H54 (cell line): ENCODE measurements at places on chromosomes 2 and 18.

GRCh38 chr2:235747786-235748091, 253.9 kb downstream of the AGAP1 start:
- DNase-seq: no peak

- DNase-seq: no peak
Measured at GRCh38 chr2:239103125-239104098, 255.5 kb downstream of the TWIST2 start.

DNA sequence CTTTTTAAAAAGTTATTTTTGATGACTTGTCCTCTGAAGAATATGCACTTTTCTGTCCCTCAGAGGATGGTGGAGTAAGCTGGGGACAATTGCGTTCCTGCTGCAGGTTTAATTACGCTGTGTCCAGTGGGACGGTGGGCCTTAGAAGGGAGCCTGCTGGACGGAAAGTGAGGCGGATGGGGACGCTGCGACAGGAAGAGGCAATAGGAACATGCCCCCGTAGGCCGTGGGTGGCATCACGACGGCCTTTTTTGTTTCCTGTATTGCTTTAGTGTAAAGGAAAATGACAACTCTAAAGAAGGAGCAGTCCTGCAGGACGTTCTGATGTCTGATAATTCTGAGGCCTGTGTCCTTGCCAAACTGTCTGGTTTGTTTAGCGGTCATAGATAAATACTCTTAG, 121.6 kb downstream of the NFATC1 start:
- no peak for DNase-seq

DNA sequence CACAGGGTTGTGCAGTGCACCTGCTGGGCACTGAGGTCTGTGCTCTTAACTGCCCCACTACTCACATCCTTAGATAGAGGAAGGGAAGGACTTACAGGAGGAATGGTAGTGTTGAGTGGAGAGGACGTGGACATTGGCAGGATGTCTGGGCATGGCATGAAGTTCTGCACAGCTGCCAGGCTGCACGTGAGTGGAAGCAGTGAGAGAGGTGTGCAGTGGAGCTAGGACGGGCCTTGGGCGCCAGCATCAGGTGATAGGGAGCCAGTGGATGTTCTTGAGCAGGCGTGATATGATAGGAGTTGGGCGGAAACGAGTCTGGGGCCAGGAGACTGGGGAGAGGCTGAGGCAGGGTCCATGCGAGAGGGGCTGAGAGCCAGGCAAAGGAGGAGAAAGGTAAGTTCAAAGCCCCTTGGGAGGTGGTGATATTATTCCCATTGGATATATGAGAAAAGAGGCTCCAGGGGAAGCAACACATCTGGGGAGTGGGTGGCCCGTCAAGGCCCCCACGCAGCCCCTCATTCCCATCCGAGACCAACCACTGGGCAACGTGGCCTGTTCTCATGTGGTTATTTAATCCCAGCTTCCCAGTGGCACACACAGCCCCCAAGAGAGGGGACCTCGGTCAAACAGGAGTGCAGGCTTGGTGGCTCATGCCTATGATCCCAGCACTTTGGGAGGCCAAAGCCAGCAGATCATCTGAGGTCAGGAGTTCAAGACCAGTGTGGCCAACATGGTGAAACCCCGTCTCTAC, 45.7 kb upstream of the SNED1 start:
- DNase-seq: no peak

DNA sequence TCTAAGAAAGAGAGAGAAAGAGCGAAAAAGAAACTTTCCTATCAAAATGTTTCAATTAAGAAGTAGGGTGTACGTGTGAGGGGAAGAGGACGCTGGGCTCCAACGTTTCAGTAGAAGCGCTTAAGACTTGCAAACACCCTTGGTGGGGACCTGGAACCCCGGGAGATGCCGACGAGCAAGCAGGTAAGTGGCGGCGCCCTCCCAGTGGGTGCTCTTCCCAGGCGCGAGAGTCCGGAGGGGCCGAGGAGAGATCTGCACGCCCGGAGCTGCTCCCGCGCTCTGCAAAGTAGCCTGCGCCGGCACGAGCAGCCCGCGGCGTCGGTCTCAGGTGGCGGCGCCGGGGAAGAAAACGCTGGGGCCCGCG, 678 bp upstream of the OTX1 start:
- peak; percentile 76 for DNase-seq

DNA sequence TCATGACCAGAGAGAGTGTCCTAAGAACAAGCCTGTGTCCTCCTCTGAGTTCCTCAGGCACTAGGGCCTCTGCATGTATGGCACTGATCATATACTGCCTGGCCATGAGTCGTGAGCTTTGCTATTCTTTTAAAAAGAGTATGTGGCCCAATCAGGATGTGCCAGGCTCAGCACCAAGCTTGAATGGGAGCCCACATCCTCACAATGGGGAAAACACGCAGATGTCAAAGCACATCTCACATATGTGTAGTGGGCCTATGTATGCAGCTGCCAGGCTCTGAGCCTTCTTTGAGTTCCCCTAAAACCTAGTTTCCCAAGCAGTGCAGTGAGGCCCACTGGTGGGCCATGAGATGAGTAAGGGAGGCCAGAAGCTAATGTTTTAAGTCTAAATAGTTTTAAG, 69.9 kb upstream of the SLC1A4 start:
- no peak for DNase-seq

- peak; percentile 51 for DNase-seq
Measured at GRCh38 chr2:226478109-226478809, 321.4 kb downstream of the IRS1 start.

GRCh38 chr2:79368116-79368630, 144.7 kb upstream of the CTNNA2 start:
- DNase-seq: no peak

DNA sequence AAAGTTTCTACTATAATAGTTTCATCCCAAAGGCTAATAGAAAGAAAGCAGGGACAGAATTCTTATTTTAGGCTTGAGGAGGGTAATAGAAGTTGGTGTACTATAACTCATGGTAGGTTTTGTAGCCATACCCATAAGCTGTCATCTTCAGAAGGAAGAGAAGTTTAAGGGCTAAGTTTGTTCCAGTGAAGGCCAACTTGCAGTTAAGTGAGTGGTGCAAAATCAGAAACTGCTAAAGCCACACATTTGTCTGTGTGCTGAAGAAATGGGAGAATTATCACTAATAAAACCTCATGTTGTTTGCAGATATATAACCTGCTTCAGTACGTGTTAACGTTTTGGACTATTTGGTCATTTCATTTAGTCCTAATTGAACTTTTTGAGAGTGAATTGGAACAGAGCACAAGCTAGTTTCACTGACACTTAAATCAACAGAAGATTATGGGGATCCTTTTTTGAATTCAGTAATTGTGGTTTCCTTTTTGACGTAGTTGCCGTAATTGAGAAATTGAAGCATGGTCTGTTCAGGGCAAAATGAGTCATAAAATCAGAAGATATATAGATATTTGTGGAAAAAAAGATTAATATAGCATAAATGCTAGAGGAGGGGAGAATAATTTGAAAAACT, 69.1 kb downstream of the PHLPP1 start:
- no peak for DNase-seq

GRCh38 chr18:77254711-77255405, 5.2 kb downstream of the GALR1 start:
- no peak for DNase-seq

DNA sequence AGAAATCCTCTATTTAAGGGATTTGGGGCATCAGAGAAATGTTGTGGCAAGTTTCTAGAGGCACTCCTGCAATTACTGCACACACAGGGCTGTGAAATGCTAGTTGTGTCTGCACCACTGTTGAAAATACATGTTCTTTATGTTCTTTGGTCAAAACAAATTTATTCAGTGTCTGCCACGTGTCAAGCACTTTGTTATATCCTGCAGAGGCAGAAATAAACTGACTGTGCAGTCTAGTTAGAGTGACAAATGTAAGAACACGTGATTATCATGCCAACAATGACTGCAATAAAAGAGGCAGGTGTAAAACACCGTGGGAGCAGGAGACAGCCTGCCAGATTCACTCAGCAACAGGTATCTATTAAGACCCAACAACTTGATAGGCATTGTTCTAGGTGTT, 423.3 kb downstream of the LRP1B start:
- no peak for DNase-seq

DNA sequence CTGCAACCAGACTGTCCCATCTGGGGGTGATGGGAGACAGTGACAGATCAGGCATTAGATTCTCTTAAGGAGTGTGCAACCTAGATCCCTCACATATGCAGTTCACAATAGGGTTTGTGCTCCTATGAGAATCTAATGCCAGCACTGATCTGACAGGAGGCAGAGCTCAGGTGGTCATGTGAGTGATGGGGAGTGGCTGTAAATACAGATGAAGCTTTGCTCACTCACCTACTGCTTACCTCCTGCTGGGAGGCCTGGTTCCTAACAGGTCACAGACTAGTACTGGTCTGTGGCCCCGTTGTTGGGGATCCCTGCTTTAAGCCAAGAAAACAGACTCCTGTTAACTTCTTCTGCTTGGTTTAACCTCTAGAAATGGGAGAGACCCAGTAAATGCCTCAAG, 3.2 kb downstream of the CYP27A1 start:
- no peak for DNase-seq

DNA sequence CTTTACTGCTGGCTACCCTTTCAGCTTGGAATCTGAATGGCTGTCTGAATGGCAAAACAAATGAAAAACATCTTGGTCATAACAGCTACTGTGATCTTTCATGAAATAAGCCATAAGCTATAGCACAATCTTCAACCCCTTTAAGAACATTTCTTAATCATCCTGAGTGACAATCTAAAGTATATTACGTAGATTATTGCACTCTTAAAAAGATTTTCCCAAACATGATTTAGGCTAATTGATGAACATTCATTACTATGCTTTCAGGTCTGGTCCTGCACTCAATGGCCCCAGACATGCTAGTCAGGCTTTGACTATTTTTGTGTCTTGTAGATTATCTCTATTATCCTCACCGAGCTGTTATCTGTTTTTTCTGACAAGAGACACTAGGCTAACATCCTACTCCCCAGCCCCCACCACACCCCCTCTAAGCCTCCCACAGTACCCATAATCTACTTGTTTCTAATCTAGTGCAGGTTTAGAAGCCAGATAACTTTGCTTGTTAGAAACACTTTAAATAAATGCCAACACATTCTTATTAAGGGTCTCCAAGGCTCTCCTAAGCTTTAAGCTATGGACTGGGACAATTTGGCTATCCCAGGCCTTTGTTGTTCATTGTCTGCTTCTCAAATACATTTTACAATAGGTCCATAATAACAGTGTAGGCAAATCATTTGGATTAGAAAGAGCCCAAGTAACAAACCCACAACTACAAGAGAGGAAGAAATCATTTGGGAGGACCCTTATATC, 4.2 kb downstream of the SMAD2 start:
- no peak for DNase-seq

DNA sequence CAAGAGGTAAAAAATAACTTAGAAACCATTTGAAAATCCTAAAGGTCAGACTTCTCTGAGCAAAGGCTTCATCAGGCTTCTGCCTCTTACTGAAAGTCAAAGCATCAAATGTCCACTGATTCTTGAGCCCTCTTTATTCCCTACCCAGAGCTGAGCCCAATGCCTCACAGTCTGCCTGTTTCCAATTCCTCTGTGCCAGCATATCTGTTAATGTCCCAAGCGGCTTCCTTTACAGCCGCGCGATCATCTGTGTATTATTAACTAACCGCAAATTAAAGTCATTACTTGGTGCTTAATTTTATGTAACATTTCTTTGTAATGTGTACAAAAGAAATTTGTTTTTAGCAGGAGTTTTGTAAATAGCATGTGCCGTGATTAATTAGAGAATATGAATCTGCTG, 418.8 kb upstream of the HNRNPA3 start:
- DNase-seq: no peak

DNA sequence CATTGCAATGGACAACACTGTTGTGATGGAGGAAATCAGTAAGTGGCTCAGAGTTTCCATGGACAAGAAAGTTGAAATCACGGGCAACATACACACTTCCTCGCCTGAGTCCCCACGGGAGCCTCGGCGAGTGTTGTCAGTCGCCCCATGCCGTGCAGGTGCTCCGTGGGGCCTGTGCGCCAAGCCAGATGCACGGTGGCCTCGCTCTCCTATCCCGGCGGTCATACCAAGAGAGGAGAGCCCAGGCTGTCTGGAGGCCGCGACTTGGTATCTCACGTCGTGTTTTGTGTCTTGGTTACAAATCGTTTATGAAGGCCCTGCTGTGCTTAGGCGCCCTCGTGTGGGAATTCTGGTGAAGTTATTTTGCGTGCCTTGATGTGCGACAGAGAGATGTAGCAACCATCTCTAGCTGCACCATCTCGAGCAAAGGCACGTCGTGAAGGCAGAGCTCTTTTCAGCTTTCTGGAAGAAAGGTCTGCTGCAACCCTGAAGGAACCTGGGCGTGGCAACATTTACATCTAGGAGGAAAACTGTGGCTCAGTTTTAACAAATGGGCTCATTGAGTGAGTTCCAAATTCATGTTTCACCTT, 21.8 kb downstream of the ATG4B start:
- DNase-seq: no peak

DNA sequence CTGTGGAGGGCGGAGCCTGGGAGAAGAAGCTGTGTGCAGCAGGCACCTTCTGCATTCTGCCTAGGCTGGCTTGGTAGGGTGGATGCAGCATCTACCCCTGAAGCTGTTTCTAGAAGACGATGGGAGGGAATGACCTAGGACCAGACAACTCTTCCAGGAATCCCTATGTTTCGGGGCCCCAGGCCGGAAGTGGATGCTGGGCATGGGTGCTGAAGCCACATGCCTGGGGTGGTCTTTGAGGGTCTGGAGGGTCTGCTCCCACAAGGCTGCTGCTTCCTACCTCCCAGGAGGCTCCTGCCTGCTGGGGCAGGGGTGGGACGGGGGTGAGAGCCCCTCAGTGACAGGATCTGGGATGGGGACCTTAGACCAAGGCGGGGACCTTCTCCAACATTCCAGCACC, 61.0 kb downstream of the CIB4 start:
- no peak for DNase-seq

- DNase-seq: no peak
Measured at GRCh38 chr2:189679226-189679625, 4.8 kb downstream of the ANKAR start.

GRCh38 chr2:51011254-51011653, 20.7 kb downstream of the NRXN1 start:
- DNase-seq: no peak

GRCh38 chr2:33848486-33848885, 249.4 kb upstream of the FAM98A start:
- peak; percentile 2 for DNase-seq

- DNase-seq: no peak
Measured at GRCh38 chr2:118967124-118967880, 25.3 kb downstream of the MARCO start.

DNA sequence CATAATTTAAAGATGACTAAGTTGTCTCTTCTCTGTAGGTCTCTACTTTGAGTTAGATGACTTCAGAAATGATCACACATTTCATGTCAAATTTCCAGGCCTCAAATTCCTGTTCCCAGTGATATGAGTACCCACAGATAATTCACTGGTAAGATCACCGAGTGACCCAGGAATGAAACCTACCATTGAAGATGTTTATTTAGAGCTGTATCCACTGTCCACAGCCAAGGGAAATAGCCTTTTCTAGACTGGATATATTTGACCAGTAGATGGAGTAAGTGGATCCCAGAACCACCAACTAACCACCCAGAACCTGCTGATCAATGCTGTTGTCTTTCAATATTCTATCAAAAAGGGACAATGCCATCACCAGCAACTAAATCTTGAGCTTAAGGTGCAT, 238.8 kb downstream of the SLC8A1 start:
- no peak for DNase-seq
